ENCODE measurements at places on chromosomes 5 and 9.
A peak's percentile ranks its signal among the peaks of the same experiment; 100 is the strongest.

GRCh38 chr5:178435321-178436238 lies 154.6 kb downstream of the COL23A1 start:
- DNase-seq = no peak

DNA sequence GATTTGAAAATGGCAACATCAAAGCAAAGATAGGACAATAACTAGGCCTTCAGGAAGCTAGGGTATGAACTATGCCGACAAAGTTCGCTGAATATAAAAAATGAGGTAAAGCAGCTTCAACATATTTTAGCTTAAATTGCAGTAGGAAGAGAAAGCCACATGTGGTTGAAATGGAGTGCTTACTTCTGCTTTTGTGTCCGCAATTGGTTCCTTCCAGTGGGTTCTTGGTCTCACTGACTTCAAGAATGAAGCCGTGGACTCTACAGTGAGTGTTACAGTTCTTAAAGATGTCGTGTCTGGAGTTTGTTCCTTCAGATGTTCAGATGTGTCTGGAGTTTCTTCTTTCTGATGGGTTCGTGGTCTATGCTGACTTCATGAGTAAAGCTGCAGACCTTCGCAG lies 95.2 kb downstream of the APTX start:
- DNase-seq = no peak

DNA sequence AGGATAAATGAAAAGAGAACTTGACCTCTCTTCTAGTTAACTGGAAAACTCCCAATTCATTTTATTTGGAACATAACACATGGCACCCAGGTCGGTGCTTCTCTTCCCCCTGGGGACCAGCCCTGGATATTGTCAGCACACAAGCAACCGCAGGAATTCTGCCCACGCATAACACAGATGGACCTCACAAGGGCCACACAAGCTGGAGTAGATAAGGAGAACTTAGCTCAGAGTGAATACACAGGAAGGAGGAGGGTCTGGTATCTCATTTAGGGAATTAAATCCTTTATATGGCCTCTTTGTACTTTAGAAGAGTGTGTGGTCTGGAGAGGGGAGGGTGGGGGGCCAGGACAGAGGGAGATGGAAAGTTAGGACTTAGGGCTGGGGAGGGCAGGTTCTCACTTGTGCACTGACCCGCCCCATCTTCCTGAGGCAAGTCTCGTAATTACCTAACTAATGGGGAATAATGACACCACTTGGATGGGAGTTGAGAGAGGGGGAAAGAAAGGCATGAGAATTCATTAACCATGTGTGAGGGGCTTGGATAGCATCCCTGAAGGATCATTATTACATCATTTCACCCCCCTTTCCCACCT lies 341.2 kb upstream of the WWC1 start:
- no peak for DNase-seq

- no peak for DNase-seq
Measured at GRCh38 chr5:68739752-68740151, 354.1 kb upstream of the SLC30A5 start.

- DNase-seq = no peak
Measured at GRCh38 chr9:134519375-134520070, 122.1 kb upstream of the COL5A1 start.

- no peak for DNase-seq
Measured at GRCh38 chr5:160903551-160903950, 51.5 kb upstream of the ATP10B start.

- DNase-seq = no peak
Measured at GRCh38 chr9:36457836-36458429, 57.9 kb upstream of the RNF38 start.

DNA sequence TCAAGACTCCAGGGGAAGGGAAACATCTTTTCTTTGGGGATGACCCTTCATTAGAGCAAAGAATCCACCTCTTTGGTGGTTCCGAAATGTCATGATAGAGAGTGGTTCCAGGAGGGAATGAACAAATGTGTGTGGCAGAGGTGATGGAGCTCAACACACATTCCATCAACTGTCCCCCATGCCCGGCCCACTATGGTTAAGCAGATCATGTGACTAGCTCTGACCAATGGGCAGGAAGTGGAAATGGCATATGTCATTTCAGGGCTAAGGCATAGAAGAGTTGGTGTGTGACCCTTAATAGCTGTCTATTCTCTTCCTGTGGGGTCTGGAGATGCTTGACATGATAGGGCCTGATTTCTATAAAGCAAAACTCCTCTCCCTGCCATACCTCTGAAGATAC lies 194.6 kb downstream of the GAS1 start:
- no peak for DNase-seq

GRCh38 chr5:100693481-100693880 lies 158.3 kb downstream of the FAM174A start:
- no peak for DNase-seq

GRCh38 chr5:133396187-133396741 lies 216.1 kb downstream of the FSTL4 start:
- no peak for DNase-seq

DNA sequence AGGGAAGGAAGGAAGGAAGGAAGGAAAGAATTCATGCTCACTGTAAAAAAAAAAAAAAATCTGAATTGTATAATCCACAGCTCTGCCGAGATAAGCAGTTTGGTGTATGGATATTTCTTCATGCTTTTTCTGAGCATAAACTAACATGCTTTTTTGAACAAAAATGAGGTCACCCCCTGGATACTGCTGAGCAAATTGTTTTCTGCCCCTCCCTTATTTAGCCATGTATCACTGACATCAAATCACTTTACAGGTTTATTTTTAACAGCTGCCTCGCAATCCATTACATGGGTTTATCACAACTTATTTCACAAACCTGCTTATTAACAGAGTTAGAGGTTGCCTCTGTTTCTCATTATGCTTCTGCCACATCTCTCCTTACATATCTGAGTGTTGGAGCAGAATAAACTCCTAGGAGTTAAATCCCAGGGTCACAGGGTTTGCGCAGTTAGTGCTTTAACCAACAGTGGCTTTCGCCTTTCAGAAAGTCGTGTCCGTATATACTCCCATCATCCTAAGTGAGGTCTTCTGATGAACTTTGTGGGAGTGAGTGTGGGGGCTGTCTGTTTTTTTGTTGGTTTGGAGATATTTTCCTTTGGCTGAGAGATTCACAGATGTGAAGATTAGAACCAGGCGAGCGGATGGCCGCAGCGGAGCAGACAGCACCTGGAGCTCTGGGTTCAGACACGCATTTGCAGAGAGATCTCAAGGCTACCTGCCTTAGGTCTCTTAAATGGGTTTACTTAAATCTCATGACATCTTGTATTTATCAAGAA lies 57.7 kb downstream of the AK8 start:
- DNase-seq = no peak

DNA sequence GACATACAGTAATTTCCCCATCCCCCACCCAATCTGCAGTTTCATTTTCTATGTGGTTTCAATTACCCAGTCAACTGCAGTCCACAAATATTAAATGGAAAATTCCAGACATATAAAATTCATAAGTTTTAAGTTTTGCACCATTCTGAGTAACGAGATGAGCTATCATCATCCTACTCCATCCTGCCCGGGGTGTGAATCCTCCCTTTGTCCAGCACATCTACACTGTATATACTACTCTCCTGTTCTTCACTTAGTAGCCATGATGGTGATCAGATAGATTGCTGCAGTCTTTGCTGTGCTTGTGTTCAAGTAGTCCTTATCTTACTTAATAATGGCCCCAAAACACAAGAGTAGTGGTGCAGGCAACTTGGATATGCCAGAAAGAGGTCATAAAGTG lies 11.3 kb downstream of the OXCT1 start:
- DNase-seq = no peak

DNA sequence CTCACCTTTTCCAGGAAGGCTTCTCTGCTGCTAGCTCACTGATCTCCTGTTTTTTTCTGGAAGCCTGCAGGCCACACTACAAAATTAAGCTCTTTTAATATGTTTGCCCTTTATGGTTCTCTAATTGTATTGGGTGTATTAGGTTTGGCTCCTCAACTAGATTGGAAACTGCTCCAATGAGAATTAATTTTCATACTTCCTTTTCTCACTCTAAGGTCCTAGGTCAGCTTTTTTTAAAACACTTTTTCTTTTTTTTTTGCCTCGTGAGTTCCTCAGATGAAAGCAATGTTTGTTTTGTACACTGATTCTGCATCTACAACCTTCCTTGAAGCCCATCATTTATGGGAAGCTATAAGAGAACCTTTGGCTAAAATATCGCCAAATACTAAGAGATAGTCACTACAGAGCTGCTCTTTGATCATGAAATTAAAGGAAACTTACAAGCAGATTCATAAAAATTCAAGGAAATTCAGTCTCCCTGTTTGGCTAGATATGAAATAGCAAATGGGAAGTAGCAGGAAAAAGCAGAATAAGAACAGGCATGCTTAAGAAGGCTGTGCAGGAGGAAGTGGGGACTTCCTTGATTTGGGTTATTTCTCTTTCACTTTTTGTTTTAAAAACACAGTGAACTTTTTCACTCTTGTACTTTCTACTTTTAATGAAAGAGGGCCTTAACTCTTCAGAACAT lies 55.2 kb upstream of the FYB1 start:
- no peak for DNase-seq

DNA sequence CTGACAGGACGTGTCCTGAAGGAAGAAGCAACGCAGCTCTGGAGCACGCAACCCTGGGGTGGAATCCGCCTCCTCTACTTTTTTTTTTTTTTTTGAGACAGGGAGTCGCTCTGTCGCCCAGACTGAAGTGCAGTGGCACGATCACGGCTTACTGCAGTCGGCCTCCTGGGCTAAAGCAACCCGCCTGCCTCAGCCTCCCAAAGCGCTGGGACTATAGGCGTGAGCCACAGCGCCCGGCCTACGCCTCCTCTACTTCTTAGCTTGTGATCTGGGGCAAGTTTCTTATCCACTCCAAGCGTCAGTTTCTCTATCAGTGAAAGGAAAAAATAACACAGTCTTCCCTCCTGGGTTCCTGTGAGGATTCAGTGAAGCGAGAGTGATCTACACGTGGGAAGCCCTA lies 96.1 kb upstream of the RAPGEF1 start:
- no peak for DNase-seq

- no peak for DNase-seq
Measured at GRCh38 chr5:92560698-92561401, 1020.2 kb downstream of the NR2F1-AS1 start.

GRCh38 chr9:90112788-90113187 lies 508.0 kb downstream of the GADD45G start:
- DNase-seq = no peak

- peak; percentile 66 for DNase-seq
Measured at GRCh38 chr5:145975361-145976066, 39.1 kb downstream of the SH3RF2 start.

DNA sequence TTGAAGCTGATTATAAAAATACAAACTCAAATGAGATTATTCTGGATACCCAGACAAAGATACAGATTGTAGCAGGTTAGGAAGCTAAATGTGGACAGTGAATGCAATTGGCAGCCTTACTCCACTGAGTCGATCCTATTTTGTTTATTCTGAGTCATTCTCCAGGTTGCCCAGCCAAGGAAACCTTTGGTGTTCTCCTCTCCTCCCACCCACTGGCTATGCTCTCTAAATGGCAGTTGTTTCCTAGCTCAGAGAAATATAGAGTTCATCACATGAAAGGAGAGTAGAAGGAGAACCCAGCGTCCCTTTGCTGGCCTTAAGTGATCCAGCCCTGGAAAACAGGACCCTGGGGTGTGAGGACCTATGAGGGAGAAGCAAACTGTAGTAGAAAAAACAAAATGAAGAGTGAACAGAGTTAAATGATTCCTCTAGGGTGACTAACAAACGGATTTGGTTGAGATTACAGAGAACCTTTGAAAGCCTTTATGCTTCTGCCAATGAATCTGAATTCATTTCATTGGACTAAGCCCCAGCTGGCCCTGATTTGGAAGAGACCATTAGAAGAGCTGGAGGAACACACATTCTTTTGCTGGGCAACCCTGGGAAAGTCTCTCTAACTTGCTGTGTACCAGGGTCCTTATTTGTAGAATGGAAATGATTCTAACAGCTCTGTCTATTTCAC lies 95.1 kb downstream of the BRINP1 start:
- DNase-seq = no peak

DNA sequence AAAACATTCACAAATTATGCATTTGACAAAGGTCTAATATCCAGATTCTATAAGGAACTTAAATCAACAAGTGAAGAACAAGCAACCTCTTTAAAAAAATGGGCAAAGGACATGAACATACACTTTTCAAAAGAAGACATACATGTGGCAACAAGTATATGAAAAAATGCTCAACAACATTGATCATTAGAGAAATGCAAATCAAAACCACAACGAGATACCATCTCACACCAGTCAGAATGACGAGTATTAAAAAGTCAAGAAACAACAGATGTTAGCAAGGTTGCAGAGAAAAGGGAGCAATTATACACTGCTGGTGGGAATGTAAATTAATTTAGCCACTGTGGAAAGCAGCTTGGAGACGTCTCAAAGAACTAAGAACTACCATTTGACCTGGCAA lies 38.9 kb upstream of the TNFSF15 start:
- DNase-seq = no peak

GRCh38 chr9:137457406-137458193 lies 1.5 kb downstream of the NSMF start:
- no peak for DNase-seq

- DNase-seq = no peak
Measured at GRCh38 chr5:174189654-174190541, 144.4 kb downstream of the NSG2 start.

- no peak for DNase-seq
Measured at GRCh38 chr9:79940919-79941318, 369.2 kb downstream of the TLE4 start.

DNA sequence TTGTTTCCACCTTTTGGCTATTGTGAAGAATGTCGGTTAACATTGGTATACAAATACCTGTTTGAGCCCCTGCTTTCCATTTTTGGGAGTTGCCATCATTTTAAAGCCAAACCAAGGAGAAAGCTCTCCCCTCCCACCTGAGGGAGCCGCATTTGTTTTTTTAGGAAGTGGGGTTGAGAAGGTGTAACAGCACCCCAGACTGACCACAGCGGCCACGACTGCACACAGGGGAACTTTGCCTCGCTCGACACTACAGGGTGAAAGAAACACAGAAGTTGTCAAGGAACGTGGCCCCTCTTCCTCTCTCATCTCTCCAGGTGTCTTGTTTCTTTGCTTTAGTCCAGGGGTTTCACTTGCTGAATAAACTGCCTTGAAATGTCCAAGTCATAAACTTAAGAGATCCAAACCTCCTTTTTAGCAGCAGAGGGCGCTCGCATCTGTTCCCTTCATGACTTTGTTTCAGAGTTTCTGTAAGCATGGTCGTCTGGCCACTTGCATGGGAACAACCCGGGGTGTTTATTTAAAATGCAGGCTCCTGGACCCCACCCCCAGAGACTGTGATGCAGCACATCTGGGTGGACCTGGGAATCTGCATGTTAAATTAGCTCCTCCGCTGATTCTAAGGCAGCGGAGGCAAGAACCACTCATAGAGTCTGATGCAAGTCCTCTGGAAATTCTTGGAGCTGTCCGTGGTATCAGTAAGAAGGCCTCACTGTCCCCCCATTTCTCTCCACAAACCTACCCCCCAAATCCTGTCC lies 2.1 kb upstream of the TTLL11 start:
- no peak for DNase-seq

DNA sequence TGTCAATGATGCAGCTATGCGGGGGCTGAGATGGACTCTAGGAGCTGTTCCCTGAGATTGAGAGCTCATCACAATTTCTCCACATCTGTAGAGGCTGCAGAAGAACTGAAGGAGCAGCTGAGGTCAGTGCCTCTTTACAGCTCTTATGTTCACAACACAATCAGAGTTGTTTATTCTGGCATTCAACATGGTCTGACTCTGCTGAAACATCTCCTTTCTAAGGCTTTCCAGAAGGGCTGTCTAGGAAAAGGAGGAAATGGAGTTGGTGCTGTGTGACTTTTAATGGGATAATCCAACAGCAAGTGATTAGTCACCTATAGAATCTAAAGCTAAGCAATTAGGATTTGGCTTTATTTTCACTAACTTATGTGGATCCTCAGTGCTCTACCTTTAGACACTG lies 6.0 kb downstream of the POU5F2 start:
- no peak for DNase-seq

GRCh38 chr5:130624805-130625204 lies 540.3 kb downstream of the HINT1 start:
- DNase-seq = no peak

All from keratinocyte (primary cell).